ENCODE measurements at places on chromosomes 4 and X.

DNA sequence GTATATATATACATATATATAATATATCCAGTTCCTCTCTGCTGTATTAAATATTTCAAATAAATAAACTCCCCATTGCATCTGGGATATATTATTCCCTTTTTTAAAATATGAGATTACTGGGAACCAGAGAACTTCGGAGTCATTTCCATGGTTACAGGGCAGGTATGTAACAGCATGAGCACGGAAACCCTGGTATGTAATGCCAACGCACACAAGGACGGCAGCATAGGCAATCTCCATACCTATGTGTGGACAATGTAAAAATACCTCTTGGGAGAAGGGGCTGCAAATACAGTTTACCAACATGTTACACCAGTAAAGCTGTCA lies 62.8 kb downstream of the NUDT10 start:
- no peak for DNase-seq

DNA sequence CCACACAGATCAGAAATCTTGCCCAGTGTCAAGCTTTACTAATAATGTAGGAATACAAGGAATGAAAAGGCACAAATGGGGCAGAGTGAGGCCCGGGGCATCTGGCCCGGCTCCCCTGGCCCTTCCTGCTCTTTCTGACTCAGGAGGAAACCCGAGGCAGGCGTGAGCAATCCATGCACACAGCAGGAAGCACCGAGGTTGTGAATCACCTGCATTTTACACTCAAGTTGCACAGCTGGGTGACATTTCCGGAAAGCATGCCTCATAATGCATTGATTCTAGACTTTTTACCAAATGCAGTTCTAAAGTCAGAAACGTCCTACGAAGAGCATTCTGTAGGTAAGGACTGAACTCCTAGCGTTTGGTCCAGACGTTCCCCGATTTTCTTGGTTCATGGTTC lies 38.9 kb downstream of the PRIMPOL start:
- peak; percentile 48 for DNase-seq

DNA sequence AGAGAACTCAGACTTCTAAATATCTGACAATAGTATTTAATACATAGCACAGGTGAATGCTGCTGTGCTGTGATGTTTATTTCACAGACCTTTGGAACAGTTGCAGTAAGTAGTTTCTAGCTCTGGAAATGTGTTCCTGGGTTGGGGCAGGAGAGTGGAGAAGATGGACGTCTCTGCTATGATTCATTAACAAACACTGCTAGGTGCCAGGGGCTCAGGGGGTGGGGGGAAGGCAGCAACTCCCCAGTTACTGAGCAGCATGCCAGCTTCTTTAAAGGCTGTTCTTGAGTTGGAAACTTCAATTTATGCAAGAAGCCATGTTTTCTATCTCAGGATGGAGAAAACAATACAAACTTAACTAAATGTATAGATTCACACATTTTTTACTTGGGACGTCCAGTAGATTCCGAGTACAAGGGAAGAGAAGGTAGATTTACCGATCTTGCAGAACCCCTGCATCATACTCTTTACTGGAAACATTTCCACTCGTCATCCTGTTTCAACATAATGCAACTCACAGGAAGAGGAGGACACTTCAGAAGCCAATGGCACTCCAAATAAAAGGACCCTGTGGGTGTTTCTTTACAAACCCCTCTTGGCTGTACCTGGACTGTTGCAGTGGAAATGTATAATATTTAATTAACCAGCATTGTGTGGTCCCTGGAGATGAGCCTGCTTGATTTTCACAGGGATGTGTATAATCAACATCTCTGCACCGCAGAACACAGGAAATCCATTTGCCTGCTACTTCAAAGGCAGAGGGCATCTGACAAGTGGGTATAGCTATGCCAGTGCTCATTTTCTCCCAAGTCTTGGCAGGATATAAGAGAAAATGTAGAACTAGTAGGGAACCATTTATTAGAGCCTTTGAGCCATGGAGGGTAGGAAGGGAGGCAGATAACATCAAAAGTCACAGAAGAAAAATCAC lies 171.4 kb downstream of the SH3KBP1 start:
- DNase-seq: no peak

DNA sequence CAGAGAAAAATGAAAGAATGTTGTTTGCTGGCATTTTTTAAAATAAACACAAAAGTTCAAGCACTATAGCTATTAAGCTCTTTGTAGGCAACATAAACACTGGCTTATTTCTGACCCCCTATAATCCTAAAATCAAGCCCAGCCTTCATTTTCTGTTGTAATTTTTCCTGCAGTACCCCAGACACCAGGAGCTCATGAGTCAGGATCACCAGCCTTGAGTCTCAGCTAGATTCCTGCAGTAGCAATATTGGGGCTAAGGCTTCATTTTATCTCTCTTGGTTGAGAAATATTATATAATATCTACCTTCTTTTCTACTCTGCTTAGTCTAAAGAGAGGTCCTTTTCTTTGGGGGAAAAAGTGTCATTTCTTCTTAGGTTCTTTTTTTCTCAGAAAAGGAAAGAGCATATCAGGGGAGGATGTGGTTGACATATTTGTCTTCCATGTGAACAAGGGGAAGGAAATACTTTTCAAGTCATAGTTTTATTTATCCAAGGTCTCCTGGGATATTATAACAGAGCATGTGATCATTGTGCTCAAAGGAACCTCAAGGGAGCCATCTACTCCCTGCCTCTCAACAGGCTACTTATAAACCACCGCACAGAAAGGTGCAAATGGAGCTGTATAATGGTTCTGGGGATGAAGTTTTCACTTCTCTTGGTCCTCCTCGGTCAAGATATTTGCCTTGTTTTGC lies 678.3 kb upstream of the NR3C2 start:
- DNase-seq: no peak

GRCh38 chrX:70485466-70485865 lies 40.8 kb downstream of the DLG3 start:
- no peak for DNase-seq

GRCh38 chr4:159382856-159383561 lies 280.1 kb downstream of the RAPGEF2 start:
- DNase-seq: no peak

Data from activated CD4-positive, alpha-beta T cell treated with anti-CD3 and anti-CD28 coated beads, Interleukin-2, amount 50 U/mL, for 16 hours (primary cell).